ENCODE measurements at places on chromosomes 1 and 21.

DNA sequence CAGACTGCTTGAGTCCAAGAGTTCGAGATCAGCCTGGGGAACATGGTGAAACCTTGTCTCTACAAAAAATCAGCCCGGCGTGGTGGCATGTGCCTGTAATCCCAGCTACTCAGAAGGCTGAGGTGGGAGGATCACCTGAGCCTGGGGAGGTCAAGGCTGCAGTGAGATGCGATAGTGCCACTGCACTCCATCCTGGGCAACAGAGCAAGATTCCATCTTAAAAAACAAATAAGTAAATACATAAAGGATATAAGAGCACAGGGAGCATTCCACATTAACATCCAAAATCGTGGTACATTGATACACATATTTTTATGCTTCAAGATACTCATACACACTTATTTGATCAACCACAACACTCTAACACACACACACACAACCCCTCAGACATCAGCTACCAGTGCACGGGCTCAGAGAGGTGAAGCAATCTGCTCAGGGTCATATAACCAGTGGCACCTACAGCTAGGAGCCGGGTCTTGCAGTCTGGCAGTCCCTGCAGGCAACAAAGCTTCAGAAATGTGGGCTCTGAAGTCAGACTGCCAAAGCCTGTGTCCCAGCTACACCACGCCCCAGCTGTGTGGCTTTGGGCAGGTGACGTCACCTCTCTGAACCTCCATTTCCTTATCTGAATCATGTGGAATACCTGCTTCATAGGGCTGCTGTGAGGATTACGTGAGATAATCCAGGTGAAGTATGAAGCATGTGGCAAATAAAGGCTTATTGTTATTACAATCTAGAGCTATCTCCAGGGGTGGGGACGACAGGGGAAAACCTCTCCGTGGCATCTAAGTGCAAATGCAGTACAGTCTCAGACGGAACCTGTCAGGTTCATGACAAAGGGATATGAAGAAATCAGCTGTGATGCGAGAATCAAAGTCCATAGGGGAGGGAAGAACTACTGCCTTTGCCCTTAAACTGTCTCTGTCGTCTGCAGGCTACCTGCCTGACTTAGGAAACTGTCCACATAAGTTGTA lies 4.8 kb upstream of the CRYBG2 start:
- peak; percentile 92 for DNase-seq

DNA sequence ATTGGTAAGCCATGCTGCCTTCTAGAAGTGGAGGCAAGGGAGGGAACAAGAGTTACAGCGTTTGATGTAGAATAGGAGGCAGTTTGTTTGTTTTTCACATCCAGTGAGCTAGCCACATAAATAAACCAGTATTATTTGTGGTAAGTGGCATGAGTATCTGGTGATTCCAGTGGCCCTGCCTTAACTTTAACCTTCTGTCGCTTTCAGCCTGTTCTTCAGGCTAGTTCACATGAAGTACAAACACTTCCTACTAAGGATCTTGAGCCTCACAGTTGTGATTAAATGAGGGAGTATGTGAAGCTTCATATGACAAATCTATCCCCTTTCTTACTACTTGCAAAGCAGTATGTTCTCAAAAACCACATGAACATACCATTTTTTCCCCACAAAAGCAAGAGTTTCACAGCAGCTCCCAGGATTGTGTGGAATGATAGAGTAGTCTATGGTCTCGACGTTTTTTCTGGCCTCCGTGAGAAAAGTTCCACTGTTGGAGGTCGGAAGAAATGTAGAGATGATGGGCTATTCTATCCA lies 59.5 kb downstream of the PHACTR4 start:
- DNase-seq, result no peak

DNA sequence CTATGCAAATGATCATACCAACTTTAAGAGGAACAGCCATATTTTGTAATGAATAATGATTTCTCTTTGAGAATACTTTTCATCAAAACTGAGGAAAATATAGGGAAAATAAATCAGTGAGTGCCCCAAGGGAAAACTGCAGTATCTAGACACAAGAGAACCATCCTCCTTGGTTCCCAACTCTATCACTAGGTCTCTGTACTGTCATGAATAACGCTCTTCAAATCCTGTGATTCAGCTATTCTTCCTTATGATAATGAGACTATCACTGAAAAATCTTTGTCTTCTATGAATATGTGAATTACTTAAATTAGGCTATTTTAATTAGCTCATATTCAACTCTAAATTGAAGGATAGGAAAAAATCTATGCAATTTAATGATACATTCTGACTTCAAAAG lies 2.3 kb downstream of the OR2L5 start:
- DNase-seq, result no peak

- DNase-seq, result peak; percentile 36
Observed at GRCh38 chr1:24928689-24929397, 1.2 kb downstream of the RUNX3 start.

GRCh38 chr1:17915511-17916197 lies 160.5 kb downstream of the ACTL8 start:
- no peak for DNase-seq

GRCh38 chr1:115428676-115429075 lies 90.6 kb upstream of the NGF start:
- no peak for DNase-seq

DNA sequence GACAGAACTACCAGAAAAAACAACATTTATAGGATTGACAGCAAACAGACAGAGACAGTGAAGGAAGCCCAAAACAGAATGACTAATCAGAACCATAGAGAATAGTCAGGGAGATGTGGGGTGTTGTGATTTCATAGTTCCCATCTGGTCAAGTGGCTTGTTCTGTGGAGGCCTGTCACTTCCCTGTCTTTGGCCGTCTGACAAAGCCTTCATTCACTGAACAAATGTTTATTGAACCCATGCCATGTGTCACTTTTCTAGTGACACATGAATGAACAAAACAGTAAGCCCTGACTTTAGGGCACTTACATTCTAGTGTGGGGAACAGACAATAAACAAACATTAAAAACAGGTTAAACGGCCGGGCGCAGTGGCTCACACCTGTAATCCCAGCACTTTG lies 3.2 kb upstream of the SRRM1 start:
- no peak for DNase-seq

- no peak for DNase-seq
Observed at GRCh38 chr1:25169168-25169567, 63.1 kb downstream of the SYF2 start.

- DNase-seq, result no peak
Observed at GRCh38 chr1:27572679-27573426, 31.1 kb downstream of the AHDC1 start.

GRCh38 chr21:44455524-44456213 lies 359 bp downstream of the LRRC3 start:
- DNase-seq, result peak; percentile 42

GRCh38 chr21:24110846-24111245 lies 1496.4 kb downstream of the MRPL39 start:
- DNase-seq, result no peak

DNA sequence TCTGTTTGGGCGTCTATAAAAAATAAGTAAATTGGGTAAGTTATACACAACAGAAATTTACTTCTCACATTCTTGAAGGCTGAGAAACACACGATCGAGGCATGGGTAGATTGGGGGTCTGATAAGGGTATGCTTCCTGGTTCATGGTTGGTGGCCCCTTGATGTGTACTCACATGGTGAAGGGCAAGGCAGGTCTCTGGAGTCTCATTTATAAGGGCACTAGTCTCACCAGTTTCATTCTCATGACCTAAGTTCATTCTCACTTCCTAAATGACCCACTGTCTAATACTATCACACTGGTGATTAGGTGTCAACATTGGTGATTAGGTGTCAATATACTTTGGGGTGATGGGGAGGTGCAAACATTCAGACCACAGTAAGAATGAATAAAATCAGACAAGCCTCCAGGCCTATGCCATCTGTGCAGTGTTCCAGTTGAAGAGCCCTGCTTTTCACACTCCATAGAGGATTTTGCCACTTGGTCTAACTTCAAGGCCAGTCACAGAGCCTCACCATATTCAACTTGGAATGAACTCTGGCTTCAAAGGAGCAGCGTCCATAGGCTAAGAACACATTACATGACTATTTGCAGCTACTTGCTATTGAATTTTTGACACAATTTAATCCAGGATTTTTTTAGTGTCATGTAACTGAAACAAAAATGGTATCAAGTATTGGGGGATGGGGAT lies 2.5 kb upstream of the GBP4 start:
- peak; percentile 39 for DNase-seq

- no peak for DNase-seq
Observed at GRCh38 chr1:224199679-224200078, 16.6 kb downstream of the DEGS1 start.

Data from large intestine (tissue), 12 donors.